ENCODE measurements at places on chromosomes 6 and 20.
A peak's percentile ranks its signal among the peaks of the same experiment; 100 is the strongest.

GRCh38 chr6:66926060-66926459 lies 1219.0 kb upstream of the EYS start:
- H3K4me3 ChIP-seq, result no peak overlapping the region
- H3K27me3 ChIP-seq, result no peaks in the 10 kb centered on the region
- no peak for DNase-seq
- H3K4me1 ChIP-seq, result no peaks in the 10 kb centered on the region

DNA sequence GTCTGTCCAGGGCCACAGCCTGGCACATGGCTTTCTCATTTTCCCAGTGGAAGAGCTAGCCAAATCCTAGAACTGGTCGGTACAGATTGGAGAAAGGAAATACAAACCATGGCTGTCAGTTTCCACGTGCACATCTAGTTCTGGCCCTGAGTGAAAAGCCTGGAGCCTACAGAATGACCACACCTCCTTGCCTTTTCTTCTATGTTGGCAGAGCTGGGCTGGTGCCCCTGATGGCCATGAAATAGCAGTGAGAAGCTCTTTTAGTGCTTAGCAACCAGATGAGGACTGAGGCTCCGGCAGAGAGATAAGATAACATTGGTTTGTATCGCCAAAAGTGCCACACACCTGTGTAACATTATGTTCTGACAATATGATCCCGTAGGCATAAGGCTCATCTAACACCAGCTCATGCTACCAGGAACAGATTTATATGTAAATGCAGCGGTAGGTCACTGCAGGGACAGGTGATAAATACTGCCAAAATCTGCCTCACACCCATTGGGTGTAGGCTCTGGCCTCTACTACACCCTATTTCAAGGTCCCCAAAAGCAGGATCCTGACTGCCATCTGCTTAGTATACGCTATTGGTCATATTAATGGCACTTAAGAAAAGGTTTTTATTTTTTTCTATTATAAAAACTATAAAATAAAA lies 39.9 kb upstream of the TBC1D7 start:
- H3K27me3 ChIP-seq, result no peaks in the 10 kb centered on the region
- DNase-seq, result no peak
- no peaks in the 10 kb centered on the region for H3K4me1 ChIP-seq

GRCh38 chr20:35490736-35491181 lies 35.4 kb downstream of the CEP250 start:
- peak overlapping the region; percentile 46 for H3K4me3 ChIP-seq
- no peaks in the 10 kb centered on the region for H3K27me3 ChIP-seq
- H3K27ac ChIP-seq, result peak overlapping the region; percentile 70
- no peak for DNase-seq
- H3K36me3 ChIP-seq, result peaks cover 70% of the 10 kb centered on the region

DNA sequence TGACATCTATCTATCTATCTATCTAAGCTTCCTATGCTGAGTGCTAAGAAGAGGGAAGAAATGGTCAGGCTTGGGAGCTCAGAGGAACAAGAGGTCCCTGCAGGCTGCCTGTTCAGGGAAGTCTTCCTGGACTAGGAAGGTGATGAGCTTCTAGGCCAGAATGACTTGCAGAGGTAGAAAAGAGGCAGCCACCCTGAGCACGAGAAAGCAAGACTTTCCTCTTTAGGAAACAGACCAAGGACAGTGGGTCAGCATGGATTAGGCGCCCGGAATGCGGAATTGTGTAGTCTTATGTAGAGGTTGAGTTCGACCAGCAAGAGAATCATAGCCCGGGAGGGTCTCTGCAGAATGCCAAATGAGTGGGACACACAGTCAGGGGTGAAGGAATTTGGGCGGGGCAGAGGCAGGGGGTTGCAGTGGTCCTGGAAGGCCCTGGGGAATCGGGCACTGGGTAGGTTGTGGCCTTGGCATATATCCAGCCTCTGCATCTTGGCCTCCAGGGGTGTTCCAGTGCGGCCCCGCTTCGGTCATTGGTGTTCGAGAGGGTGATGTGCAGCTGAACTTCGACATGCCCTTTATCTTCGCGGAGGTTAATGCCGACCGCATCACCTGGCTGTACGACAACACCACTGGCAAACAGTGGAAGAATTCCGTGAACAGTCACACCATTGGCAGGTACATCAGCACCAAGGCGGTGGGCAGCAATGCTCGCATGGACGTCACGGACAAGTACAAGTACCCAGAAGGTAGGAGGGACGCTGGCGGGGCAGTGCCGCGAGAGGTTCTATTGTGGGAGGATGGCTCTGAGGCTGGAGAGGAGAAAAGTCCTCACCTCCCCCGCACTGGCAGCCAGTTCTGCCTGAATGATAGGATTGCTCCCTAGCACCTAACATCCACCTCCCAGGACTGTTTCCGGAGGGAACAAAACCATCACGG lies 32.1 kb downstream of the TGM3 start:
- no peak overlapping the region for H3K4me3 ChIP-seq
- H3K36me3 ChIP-seq, result no peaks in the 10 kb centered on the region
- H3K27me3 ChIP-seq, result no peaks in the 10 kb centered on the region
- H3K27ac ChIP-seq, result no peak overlapping the region
- DNase-seq, result no peak

- peaks cover 46% of the 10 kb centered on the region for H3K36me3 ChIP-seq
- no peaks in the 10 kb centered on the region for H3K27me3 ChIP-seq
- no peak for DNase-seq
Measured at GRCh38 chr6:16657768-16658167, 103.5 kb downstream of the ATXN1 start.

DNA sequence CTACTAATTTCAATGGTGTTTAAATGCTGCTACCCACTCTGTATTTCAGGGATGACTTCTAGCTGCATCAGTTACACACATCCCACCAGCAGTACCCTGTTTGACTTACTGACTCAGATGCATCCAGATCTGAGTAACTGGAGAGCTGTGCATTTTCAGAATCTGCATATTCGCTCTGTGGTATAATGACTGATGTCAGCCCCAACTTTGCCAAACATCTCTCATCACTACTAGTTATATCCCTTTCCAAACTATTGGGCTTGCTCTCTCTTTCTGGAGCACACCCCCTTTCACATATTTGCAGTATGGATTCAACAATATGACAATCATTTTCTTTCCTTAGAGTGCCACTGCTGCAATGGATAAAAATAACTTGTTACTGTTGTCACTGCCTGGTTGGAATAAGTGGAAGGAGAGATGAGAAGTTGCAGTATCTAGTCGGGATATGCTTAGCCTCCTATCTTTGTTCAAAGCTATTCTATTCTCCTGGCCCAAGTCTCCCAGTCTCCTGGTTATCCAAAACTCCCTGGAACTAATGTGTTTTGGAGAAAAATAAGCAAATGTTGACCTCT lies 3.3 kb upstream of the RSPO3 start:
- H3K27me3 ChIP-seq, result peaks cover 14% of the 10 kb centered on the region
- H3K4me1 ChIP-seq, result peaks cover 20% of the 10 kb centered on the region
- H3K4me3 ChIP-seq, result no peak overlapping the region
- no peak for DNase-seq
- H3K27ac ChIP-seq, result no peak overlapping the region

DNA sequence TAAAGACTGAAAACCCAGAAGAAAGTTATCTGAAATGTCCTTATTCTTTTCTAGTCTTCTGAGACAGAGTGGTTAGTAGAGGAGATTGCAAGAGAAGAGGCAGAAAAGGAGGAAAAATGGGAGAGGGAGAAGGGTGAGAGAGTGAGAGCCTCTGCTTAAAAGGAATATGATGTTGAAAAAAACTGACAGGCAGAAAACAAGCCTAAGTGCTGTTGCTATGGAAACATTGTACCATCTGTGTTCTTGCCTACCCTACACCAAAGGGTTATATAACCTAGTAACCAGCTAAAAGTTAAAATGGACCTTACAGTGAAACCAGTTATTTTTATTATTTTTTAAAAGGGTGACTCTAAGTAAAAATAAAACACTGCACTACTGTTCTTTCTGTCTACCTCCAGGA lies 28.3 kb upstream of the SH3BGRL2 start:
- H3K4me1 ChIP-seq, result no peaks in the 10 kb centered on the region
- no peaks in the 10 kb centered on the region for H3K36me3 ChIP-seq
- no peak overlapping the region for H3K27ac ChIP-seq

DNA sequence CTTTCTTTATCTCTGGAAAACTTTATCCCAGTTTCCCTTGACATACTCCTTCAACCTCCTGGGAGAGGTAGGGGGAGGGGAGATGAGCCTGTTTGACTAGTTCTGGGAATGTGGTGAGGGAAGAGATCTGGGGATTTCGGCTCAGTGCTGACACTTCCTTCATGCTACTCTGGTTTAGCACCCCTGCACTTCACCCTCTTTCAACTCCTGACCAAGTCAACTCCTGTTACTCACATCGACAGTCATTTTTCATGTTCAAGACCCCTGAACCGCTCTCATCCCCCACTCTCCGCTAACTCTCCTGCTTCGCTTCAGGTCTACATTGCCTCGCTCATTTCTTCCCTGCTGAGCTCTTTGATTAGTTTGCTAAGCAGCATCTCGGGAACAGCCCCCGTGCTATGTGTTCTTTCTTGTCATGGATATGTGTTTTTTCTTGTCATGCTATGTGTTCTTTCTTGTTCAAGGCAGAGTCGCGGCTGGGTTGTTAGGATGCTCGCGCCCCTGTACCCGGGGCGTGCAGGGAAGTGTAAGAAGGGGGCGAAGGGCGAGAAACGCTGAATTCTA lies 16.6 kb upstream of the TRIM27 start:
- no peaks in the 10 kb centered on the region for H3K4me1 ChIP-seq
- no peak for DNase-seq
- H3K27me3 ChIP-seq, result no peaks in the 10 kb centered on the region
- H3K36me3 ChIP-seq, result no peaks in the 10 kb centered on the region
- peak overlapping the region; percentile 82 for H3K27ac ChIP-seq
- peak overlapping the region; percentile 38 for H3K4me3 ChIP-seq

- no peak overlapping the region for H3K27ac ChIP-seq
- no peak overlapping the region for H3K4me3 ChIP-seq
- H3K36me3 ChIP-seq, result no peaks in the 10 kb centered on the region
- peaks cover 11% of the 10 kb centered on the region for H3K4me1 ChIP-seq
Measured at GRCh38 chr20:34475979-34476736, 40.1 kb upstream of the DYNLRB1 start.

DNA sequence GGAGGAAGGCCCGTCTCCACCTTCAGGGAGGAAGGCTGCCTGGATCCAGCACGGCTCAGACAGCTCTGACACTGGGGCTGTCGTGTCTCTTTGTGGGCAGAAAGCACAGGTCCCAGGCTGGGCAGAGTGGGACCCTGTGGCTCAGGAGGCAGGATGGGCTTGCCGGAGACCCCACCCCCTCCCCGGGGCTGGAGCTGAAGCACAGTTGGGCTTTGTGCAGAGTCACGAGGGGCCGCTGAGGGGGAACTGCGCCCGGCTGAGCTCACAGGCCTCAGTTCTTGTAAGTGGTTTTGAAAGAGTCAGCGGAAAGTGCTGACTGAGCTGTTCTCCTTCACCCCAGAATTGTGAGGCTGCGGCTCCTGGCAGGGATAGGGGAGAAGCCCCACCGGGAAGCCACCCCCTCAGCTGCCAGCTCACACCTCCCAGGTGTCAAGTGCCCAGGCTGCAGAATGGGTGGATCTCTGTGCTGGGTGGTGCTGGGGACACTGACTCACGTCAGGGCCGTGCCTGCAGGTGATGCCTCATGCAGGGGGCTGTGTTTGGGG lies 145.5 kb upstream of the RNF24 start:
- H3K36me3 ChIP-seq, result no peaks in the 10 kb centered on the region
- peaks cover 14% of the 10 kb centered on the region for H3K4me1 ChIP-seq

DNA sequence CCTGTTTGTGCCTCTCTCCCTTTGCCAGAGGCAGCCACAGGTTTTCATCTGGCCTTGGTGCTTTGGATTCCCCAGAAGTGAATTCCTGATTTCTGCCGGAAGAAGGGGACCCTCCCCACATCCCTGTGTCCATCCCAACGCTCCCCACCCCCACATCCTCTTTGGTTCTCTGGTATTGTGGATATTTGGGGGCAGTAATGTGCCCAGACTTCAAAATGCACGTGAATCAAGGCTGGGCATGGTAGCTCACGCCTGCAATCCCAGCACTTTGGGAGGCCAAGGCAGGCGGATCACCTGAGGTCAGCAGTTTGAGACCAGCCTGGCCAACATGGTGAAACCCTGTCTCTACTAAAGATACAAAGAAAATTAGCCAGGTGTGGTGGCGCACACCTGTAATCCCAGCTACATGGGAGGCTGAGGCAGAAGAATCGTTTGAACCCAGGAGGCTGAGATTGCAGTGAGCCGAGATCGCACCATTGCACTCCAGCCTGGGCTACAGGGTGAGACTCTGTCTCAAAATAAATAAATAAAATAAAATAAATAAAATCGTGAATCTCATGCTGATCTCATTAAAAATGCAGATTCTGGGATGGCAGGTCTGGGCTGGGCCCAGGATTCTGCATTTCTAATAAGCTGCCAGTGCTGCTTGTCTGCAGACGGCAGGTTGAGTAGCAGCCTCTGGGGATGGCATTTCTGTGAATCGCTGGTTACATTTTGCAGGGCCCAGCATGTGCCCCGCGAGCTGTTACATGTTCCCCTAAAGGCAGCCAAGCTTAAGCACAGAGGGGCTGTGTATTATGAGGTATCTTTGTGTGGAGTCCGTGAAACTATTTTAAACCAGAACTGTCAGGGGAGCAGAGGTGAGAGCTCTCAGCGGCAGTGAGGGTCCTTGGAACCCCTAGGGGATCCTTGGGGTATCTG lies 49.0 kb downstream of the SYNJ2 start:
- peak overlapping the region; percentile 53 for H3K27ac ChIP-seq
- no peaks in the 10 kb centered on the region for H3K27me3 ChIP-seq
- H3K4me1 ChIP-seq, result peaks cover 21% of the 10 kb centered on the region
- H3K4me3 ChIP-seq, result no peak overlapping the region

GRCh38 chr6:32905078-32905477 lies 35.8 kb downstream of the HLA-DMB start:
- no peak overlapping the region for H3K4me3 ChIP-seq
- peaks cover 5% of the 10 kb centered on the region for H3K4me1 ChIP-seq
- no peaks in the 10 kb centered on the region for H3K27me3 ChIP-seq
- no peaks in the 10 kb centered on the region for H3K36me3 ChIP-seq

GRCh38 chr6:112865131-112865530 lies 518.0 kb downstream of the RFPL4B start:
- H3K27me3 ChIP-seq, result no peaks in the 10 kb centered on the region
- H3K4me3 ChIP-seq, result no peak overlapping the region
- no peaks in the 10 kb centered on the region for H3K4me1 ChIP-seq

DNA sequence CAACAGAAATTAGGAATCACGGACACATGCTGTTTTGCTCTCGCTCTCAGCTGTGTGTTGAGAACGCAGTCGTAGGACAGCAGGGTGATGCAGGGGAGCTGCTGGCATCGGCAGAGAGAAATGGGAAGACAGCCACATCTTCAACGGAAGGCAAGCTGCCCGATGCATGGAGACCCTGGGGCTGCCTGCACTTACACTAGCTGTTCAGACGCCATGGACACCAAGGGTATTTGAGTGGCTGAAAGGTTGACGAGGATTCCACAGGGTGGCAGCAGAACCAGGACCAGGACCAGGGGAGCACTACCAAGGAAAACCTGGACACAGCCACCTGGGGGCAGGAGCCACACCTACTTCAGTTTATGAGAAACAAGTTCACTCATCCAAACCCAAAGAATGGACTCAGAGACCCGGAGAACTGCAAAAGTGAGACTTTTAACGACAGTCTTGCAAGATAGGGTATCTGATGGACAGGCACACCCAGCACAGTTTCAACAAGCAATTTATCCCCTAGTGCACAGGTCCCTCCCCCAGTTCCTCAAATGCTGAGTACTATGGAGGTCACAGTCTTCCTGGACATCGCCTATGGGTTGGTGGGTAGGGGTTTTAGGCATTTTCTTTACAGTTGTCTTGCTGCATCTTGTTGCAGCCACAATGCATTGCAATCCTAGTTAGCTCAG lies 56.3 kb upstream of the ENTPD6 start:
- no peaks in the 10 kb centered on the region for H3K36me3 ChIP-seq
- no peak for DNase-seq
- H3K4me3 ChIP-seq, result no peak overlapping the region
- H3K27me3 ChIP-seq, result peaks cover 13% of the 10 kb centered on the region
- H3K27ac ChIP-seq, result no peak overlapping the region

Measured in left lung (tissue), 14 donors.